ENCODE measurements at places on chromosomes 11 and 22.
A peak's percentile ranks its signal among the peaks of the same experiment; 100 is the strongest.

DNA sequence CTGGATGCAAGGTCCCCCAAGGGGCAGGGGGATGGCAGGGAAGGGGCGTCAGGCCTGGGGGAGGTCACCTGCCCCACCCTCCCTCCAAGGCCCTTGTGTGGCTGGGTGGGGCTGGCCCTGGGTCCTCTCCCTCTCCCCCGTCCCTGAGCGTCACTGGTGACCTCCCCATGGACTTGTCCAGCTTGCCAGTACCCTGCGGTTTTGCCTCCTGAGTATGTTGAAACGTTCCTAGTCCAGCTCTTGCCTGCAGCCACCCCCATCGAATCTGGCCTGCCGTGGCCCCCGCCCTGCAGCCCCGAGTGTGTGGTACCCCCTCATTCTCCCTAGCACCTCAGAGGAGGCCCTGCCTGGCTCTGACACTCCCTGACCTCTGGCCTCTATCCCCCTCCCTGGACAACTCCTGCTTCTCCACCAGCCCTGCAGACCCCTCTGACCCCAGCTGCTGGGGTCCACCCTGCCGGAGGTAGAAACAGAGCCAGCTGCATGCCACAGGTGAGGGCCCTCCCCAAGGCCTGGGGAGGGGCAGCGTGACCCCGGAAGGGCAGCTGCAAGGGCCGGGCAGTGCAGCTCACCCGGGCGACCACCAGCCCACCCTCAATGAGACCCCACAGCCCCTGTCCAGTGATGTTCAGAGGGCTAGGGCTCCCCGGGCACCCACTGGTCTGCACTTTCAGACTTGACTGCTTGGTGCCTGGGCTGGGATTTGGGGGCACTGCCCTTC lies 4.1 kb upstream of the MUC6 start:
- DNase-seq, result no peak

DNA sequence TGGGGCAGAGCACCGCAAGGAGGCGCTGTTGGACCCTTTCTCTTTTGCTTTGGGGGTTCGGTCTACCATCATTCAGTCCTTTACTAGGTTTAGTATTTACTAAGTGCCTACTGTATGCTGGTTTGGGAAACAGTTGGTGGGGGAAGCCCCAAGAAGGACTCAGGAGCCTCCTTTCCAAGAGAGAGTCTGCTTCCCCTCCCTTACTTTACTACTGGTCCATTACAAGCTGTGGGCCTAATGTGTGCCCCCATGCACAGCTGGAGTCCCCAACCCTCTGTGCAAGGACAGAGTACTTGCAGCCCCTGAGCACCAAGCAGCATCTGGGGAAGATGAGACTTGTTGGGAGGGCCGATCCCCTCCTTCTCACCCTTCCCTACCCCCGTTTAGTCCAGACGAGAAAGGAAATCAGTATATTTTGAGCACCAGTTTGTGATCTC lies 876 bp upstream of the UBE2L6 start:
- DNase-seq, result peak; percentile 92

DNA sequence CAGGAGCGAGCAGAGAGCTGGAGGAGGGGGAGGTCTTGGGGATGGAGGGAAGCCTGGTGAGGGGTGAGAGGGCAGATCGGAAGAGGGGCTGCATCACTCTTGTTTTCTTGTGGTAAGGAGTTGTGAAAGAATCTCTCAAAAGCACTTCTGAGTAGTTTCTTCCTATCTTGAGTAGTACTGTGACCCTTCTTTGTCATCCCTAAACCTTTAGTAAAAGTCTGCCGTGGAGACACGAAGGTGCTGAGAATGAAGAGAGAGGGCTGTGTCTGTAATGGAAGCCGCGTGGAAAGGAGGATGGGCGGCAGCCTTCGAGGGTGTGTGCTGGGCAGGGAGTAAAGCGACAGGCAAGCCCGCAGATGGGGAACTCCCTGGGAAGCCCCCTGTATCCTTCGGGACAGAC lies 237.8 kb downstream of the TBC1D22A start:
- no peak for DNase-seq

DNA sequence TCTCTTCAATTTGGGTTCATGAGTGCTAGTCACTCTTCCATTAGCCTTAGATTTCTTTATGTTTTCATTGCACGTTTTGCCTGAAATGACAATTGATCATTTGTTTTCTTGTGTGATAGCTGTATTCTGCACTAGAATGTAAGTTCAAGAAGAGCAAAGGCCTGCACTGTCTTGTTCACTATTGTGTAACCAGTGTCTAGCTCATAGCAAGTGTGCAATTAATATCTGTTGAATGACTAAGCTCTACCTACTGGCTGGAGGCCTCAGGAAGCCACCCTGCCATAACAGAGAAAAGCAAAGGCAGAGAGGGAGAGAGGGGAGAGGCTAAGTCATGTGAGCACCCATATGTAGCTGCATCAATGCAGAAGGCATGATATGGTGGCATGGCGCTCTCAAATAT lies 292.8 kb upstream of the SYN3 start:
- DNase-seq, result no peak

- DNase-seq, result no peak
These were observed 103.5 kb downstream of the WT1 start for GRCh38 chr11:32331792-32332191.

DNA sequence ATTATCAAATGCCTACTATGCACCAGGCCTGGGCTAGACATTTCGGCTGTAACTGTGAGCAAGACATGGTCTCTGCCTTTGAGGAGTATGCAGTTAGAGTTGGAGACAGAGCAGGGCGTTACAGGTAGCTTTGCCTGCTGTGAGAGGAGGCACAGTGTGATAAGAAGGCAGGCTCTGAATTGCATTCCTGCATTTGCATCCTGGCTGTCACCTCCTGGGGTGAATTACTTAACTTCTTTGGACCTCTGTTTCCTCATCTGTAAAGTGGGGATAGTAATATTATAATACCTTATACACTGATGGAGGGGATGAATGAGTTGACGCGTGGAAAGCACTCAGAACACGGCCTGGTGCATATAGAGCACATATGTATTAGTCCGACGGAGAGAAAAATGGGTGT lies 118.1 kb upstream of the ARHGAP20 start:
- no peak for DNase-seq

- DNase-seq, result no peak
These were observed at the start of gene CTSW for GRCh38 chr11:65879617-65880016. CTSW (plus strand) TSS chr11:65879837; CDS start chr11:65879855, 18 bp downstream.

GRCh38 chr11:73201888-73202780 lies 15.9 kb upstream of the P2RY2 start:
- no peak for DNase-seq

- DNase-seq, result peak; percentile 71
These were observed 1.2 kb downstream of the BID start for GRCh38 chr22:17772958-17773605.

- no peak for DNase-seq
These were observed 32.5 kb upstream of the NUCB2 start for GRCh38 chr11:17244046-17244445.

DNA sequence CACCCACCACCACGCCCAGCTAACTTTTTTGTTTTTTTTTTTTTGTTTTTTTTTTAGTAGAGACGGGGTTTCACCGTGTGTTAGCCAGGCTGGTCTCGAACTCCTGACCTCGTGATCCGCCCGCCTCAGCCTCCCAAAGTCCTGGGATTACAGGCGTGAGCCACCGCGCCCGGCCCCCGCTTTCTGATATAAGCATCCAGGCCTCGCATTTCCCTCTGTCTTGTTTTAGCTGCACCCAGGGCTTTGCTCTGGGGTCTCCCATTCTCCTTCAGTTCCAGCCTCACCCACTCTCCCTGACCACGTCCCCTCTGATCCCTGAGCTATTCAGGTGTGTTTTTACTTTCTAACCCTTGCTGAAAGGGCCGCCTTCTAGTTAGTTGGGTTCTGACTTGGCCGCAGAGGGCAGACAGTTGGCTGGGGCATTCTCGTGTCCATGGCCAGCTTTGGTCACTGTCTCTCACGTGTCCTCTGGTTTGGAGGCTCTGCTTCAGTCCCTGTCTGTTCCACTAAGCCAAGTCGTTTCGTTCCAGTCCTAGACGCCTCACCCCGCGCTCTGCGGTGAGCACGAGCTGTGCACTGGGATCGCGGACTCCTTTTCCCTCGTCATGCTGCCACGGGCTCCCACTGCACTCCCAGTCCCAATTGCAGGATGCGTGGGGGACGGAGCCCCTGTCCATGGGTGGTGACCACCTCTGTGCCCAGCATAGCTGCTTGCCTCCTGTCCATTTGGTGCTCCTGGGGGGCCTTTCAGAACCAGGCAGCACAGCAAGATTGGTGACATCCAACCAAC lies 6.0 kb upstream of the TNNT3 start:
- DNase-seq, result no peak

DNA sequence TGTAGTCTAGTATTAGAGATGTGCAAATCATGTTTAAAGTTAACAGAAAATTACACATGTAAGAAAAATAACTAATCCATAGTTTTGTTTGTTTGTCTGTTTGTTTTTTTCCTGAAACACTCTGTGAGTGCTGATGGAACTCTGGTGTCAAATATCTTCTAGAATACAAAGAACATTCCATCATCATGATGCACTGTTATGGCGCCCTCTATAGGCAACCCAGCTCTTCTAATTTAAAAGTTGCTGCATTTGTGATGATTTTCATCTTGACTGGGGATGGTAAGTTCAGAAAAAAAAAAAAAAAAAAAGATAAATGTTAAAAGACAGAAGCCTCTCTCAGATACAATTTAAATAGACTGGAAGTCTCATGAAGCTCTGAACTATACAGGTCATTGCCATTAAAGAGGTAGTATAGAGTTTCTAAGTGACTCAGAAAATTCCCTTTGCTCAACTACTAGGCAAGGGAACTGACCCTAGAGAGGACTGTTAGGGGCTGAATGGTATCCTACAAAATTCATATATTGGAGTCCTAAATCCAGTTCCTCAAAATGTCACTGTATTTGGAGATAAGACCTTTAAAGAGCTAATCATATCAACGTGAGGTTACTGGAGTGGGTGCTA lies 597.2 kb upstream of the ANO3 start:
- DNase-seq, result no peak

DNA sequence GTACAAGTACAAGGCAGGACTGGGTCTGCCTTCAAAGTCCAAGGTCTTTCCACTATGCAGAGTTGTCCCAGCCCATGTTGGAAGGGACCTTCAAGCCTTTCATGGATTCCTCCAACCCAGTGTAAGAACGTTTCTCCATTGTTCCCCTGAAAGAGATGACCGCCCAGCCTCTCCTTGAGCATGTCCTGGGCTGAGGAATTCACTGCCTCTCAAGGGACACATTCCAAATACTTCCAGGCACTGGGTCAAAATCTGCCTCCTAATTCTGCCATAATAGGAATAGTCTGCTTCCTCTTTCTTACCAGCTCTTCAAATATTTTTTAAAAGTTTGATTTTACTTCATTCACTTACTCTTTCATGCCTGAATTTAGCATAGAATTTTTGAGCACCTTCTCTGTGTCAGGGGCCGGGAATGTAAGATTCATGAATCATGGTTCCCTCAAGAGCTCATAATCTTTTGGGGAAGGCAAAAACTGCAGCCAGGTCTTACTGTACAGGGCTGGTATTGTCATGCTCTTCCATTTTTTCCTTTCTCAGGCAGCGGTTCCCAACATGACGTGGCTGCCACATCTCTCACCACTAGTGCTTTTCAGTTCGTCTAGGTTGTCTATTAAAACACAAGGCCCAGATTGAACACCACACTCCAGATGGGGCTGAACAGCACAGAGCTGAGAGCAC lies 143.3 kb upstream of the TBCEL start:
- DNase-seq, result no peak

- DNase-seq, result no peak
These were observed 1031.8 kb downstream of the NTM start for GRCh38 chr11:132402071-132402684.

DNA sequence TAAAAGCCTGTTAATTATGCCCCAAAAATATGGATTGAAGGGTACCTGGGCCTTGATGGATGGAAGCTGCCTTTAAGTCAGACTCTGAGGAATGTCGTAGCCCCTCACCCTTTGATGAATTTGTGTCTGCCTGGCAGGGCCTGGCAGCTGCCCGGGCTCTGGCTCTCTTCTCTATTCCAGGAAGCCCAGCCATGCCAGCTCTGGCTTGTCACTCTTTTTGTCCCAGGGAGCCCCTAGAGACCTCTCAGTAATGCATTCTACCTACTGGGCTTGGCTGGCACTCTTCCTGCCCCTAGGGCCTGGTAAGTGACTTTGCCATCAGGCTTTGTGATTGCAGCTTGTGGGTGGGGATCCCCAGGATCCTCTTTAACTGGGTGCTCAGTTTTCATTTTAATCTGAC lies 103.8 kb downstream of the GRIK4 start:
- no peak for DNase-seq

DNA sequence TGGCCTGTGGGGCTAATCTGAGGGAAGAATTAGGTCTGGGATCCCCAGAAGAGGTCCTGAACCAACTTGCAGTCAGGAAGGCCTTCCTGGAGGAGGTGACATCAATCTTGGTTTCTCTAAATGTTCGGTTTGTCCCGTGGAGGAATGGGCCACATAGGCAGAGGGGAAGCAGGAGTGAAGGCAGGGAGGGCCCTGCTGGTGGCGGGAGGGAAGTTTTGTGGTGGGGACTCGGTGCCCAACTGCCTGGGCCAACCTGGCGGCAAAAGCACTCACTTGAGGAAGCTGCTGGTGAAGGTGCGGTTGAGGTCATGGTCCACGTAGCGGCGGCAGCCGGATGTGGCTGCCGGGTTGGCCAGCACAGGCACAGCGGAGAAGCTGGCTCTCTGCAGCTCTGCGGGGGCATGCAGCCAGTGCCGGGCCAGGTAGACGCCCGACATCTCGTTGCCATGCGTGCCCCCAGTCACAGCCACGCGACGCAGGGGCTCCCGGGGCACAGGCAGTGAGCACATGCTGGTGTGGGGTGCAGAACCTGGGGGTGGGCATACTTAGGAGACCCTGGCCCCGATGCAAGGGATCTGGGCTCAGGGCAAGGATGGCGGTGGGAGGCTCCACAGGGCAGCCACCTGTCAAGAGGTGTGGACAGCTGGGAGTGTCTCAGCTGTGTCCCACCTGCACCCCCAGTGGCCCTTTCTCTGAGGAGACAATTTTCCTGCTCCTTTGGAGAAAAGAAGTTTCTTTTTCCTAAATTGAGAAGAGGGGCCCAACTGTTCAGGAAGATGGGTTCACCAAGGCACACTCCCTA lies 3.8 kb downstream of the ACY3 start:
- no peak for DNase-seq

- peak; percentile 68 for DNase-seq
These were observed 3.5 kb downstream of the PDXP start for GRCh38 chr22:37662039-37662438.

GRCh38 chr22:23841736-23842445 lies 3.1 kb upstream of the DERL3 start:
- no peak for DNase-seq

GRCh38 chr22:38316364-38317121 lies 690 bp downstream of the CSNK1E start:
- DNase-seq, result peak; percentile 61

- no peak for DNase-seq
These were observed 48.1 kb downstream of the CYTH4 start for GRCh38 chr22:37330200-37331033.

GRCh38 chr11:17734986-17735817 lies 621 bp downstream of the KCNC1 start:
- DNase-seq, result peak; percentile 52

- no peak for DNase-seq
These were observed 13.5 kb upstream of the CRYBB3 start for GRCh38 chr22:25186140-25186539.

DNA sequence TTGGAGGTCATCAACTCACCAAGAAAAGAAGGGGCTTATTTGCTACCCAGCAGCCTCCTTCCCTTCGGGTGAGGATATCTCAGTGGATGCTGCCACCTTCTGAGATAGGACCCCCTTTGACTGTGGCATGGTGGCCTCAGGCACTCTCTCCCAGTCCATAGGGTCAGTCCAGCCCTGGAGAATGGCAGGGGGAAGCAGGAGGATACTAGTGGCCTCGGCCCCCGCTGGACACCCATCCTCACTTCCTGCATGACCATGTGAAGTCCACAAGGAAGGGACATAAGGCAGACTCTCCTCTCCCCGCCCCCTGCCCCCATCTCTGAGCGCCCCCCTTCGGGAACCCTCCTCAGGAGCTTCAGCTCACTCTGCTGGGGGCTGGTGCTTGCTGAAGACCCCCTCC lies 24.4 kb downstream of the TPBGL start:
- no peak for DNase-seq
